ENCODE measurements at places on chromosomes 4 and X.

DNA sequence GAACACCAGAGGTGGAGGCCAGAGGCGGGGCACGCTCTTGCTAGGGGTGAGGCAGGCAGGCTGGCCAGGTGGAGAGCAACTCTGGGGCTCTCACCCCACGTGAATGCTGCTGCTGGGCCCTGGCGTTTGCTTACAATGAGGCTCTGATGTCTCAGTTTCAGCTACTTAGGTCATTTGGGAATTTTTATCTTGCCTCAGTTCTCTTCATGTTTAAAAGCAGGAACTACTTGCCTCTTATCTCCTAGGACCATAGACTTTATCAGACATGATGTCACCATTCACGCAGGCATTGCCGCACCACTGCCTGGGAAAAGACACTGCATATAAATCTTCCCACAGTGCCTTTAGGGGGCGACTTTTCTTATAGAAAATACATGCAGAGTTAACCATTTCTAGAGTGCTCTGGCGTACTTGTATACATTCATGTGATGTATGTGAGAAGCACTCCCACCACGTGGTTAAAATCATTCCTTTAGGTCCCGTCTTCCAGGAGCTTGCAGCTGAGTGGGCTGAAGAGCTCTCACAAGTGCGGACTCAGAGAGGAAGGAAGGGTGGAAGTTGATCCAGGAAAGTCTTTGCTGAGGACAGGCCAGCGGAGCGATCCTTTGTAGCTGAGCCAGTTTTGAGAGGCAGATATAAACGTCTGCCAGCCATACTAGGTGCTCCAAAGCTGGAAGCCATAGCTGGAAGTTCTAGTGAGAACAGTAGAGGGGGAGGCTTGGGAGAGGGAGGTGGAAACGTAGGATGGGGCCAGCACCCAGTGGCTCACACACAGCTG, 84.3 kb upstream of the CLDN34 start:
- no peak for DNase-seq

DNA sequence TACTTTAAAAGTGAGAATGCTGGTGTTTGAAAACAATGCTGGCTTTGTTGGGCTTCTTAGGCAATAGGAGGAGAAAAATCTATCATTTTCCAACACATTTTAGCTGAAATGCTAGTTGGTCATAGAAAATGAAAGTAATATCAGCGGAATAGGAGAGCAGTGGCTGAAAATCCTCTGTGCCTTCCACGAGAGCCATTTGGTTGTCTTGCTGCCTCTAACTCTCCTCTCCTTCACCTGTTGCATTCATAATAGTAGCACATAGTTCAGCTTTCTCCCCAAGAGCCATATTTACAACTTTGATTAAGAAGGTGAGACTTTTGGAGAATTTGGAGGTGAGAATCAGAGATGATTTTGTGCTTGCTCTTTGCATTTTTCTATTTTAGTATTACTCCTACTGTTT, 849.4 kb upstream of the FTHL17 start:
- no peak for DNase-seq

DNA sequence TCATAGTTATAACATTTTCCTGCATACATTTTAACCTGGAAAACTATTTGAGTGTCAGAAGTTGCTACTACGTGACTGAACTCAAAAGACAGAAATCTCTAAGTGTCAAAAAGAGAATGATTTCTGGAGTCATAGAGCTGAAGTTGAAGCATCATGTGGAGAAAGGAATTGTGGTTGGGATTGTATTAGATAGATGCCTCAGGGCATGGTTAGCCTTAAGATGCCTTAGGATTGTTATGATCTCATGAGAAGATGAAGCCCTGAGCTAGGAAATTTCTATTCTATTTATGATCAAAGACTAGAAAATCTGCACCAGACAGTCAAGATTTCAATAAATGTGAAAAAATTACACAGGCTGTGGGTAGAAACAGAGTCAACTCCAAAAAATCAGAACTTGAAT, 20.2 kb downstream of the EPGN start:
- DNase-seq, result no peak

- no peak for DNase-seq
Observed at GRCh38 chrX:12115377-12115776, 22.9 kb upstream of the FRMPD4 start.

DNA sequence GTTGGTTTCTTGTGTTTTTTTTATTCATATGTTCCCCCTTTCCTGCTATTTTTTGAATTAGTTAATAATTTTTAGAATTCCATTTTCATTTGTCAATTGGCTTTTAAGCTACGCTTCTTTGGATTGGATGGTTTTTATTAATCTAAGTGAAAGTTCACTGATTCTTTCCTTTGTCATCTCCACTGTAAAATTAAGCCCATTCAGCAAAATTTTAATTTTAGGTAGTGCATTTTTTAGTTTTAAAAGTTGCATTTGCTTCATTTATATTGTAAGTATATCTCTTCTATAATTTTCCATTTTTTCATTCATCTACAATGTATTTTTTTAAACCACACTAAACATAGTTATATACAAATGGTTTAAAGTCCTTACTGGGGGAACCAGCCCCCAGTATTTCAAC, 417.3 kb upstream of the HTR2C start:
- DNase-seq, result no peak

DNA sequence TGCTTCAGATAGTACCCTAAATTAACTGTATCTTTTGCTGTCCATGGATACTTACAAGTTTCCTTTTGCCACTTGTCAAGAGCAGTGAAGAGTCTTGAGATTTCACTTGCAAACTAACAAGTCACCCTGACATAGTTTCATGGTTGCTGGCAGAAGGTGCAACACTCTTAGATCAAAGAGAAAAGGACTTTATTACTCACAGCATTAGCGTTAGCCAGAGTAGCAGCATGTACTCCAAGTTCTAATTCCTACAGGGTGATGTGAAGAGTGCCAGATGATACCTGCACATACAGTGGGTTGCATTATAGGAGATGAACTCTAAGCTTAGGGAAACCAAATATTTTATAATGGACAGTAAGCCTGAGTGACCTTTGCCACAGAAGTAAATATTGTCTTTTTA, 47.9 kb downstream of the NDST3 start:
- DNase-seq, result no peak

DNA sequence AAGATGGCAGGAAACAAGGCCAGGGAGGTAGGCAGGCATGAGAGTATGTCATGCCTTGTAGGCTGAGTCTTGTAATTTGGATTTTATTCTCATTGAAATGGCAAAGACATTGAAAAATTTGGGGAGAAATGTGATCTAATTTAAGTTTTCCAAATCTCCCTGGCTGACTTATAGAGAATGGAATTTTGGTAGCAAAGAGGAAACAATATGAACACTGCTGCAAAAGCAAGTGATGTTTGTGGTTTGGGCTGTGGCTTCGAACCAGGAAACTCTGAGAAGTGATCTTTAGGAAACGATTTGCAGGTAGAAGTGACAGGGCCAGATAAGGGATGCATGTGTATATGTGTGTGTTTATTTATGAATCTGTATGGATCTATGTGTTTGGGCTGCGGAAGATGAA, 35.6 kb downstream of the ARSJ start:
- DNase-seq, result no peak

DNA sequence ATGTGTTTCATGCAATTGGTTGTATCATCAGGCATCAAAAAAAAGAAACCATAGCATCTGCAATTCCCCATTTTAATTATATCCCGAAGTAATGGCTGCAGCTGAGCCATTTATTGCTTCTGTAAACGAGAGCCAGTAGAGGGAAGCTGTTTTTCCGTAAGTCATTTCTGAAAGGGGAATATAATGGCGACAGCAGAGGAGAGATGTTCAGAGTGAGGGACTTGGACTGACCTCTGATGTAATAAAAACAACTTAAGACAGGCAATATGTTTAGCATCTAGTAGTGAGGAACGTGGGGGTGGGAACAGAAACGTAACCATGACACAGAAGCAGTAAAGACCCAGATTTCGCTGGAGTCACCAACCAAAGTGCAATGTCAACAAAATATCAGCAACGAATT, 31.5 kb upstream of the NAA11 start:
- DNase-seq, result no peak

- no peak for DNase-seq
Observed at GRCh38 chr4:78424461-78424860, 127.1 kb upstream of the ANXA3 start.

- DNase-seq, result no peak
Observed at GRCh38 chrX:15301924-15302323, 13.5 kb downstream of the ASB11 start.

GRCh38 chrX:20665481-20665880, 398.8 kb upstream of the RPS6KA3 start:
- DNase-seq, result no peak
